ENCODE measurements at places on chromosomes 12 and 14. TPM values are rescaled to one million over a fixed set of nuclear protein-coding genes. Genes with fewer than 3 reads are reported as not detected.

The BMP4 gene
- 0.98 TPM for total RNA-seq

The TAS2R20 gene
- 7.4 TPM for total RNA-seq

The EMP1 gene
- 5.2 TPM for total RNA-seq

The CNPY2 gene
- total RNA-seq = 32.0 TPM

The TCL1A gene
- total RNA-seq = not detected

The SERPINA10 gene
- not detected for total RNA-seq

The RNASE11 gene
- total RNA-seq = not detected

The OLR1 gene
- total RNA-seq = 2.7 TPM

The KRT3 gene
- total RNA-seq = not detected

The LTBR gene
- 0.98 TPM for total RNA-seq

The RILPL1 gene
- total RNA-seq = 4.2 TPM

The RD3L gene
- not detected for total RNA-seq

The REC8 gene
- total RNA-seq = 15.2 TPM

The SOX5 gene
- total RNA-seq = 101 TPM

The RAD51AP1 gene
- 3.2 TPM for total RNA-seq

The UNC79 gene
- 33.9 TPM for total RNA-seq

The ANO6 gene
- total RNA-seq = 12.0 TPM

The RNASE7 gene
- not detected for total RNA-seq

The RNASE2 gene
- total RNA-seq = 0.49 TPM

The LHX5 gene
- under 0.01 TPM for total RNA-seq

The PTPRR gene
- total RNA-seq = 12.8 TPM

The POTEG gene
- total RNA-seq = not detected

The FBRSL1 gene
- total RNA-seq = 43.5 TPM

The CLEC2A gene
- 0.25 TPM for total RNA-seq

The C12orf60 gene
- total RNA-seq = 1.2 TPM

The EFS gene
- 11.1 TPM for total RNA-seq

The TAS2R9 gene
- 0.25 TPM for total RNA-seq

The SLC35F4 gene
- total RNA-seq = 1.2 TPM

The FGF6 gene
- not detected for total RNA-seq

The BCL11B gene
- 35.4 TPM for total RNA-seq

The CFAP251 gene
- total RNA-seq = 3.0 TPM

The MBD6 gene
- total RNA-seq = 8.1 TPM

The SLC25A47 gene
- total RNA-seq = not detected

The DNAJC22 gene
- under 0.01 TPM for total RNA-seq

The CLEC14A gene
- 3.2 TPM for total RNA-seq

The MGP gene
- total RNA-seq = 12.0 TPM

The HOXC9 gene
- not detected for total RNA-seq

The GUCY2C gene
- under 0.01 TPM for total RNA-seq

The KRT71 gene
- total RNA-seq = 0.25 TPM

The CGRRF1 gene
- 17.0 TPM for total RNA-seq

The RPS6KA5 gene
- total RNA-seq = 10.3 TPM

The NEUROD4 gene
- total RNA-seq = 0.98 TPM

The DPPA3 gene
- total RNA-seq = not detected

The EID3 gene
- 3.2 TPM for total RNA-seq

The NR1H4 gene
- total RNA-seq = 0.25 TPM

The LMNTD1 gene
- 1.2 TPM for total RNA-seq

The SERPINA9 gene
- total RNA-seq = not detected

The ZC2HC1C gene
- 1.7 TPM for total RNA-seq

The ACSS3 gene
- total RNA-seq = 6.9 TPM

The KRT2 gene
- not detected for total RNA-seq

The PA2G4 gene
- total RNA-seq = 68.8 TPM

The NYNRIN gene
- total RNA-seq = 14.5 TPM
